ENCODE measurements at places on chromosomes 6 and 20.

- DNase-seq: no peak
Observed at GRCh38 chr20:37382482-37383120, 36.7 kb downstream of the SRC start.

GRCh38 chr6:123931928-123932327, 128.3 kb downstream of the NKAIN2 start:
- no peak for DNase-seq

DNA sequence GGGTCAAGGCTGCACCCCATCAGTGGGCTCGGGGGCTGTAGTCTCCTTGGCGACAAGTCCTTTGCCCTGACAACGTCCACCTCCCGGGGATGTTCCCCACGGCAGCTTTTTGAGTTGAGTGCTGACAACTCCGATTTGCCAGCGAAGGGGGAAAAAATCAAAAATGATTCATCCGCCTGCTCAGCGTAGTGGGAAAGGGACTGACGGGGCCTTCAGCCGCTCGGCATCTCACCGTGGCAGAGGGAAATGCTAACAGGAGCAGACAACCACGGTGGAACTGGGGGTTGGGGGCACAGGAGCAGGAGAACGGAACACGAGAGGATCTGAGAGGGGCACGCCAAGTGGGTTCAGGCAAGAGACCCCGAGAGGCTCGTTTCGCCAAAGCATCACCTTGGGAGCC, 173.7 kb downstream of the TFAP2C start:
- no peak for DNase-seq

- DNase-seq: no peak
Observed at GRCh38 chr6:24566020-24566767, 71.4 kb downstream of the ALDH5A1 start.

- DNase-seq: no peak
Observed at GRCh38 chr6:18985061-18985460, 597.9 kb downstream of the RNF144B start.
